ENCODE measurements at places on chromosomes 5 and 9.

- no peak for DNase-seq
These were observed 22.7 kb downstream of the KIF3A start for GRCh38 chr5:132714456-132715307.

GRCh38 chr9:136328622-136329041 lies 1.3 kb downstream of the GPSM1 start:
- no peak for DNase-seq

DNA sequence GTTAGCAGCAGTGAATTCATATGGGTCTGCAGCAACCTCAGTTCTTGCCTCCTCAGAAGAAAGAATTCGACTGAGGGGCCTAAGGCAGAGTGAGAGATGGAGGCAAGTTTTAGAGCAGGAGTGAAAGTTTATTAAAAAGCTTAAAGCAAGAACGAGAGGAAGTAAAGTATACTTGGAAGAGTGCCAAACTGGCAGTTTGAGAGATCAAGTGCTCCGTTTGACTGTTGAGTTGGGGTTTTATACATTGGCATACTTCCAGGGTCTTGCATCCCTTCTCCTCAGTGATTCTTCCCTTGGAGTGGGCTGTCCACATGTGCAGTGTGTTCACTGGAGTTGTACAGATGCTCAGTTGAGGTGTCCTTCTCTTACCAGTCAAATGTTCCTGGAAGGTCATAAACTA lies 203.6 kb downstream of the SPATA31D1 start:
- no peak for DNase-seq

- DNase-seq, result no peak
These were observed 11.4 kb downstream of the PSD2 start for GRCh38 chr5:139806726-139807646.

DNA sequence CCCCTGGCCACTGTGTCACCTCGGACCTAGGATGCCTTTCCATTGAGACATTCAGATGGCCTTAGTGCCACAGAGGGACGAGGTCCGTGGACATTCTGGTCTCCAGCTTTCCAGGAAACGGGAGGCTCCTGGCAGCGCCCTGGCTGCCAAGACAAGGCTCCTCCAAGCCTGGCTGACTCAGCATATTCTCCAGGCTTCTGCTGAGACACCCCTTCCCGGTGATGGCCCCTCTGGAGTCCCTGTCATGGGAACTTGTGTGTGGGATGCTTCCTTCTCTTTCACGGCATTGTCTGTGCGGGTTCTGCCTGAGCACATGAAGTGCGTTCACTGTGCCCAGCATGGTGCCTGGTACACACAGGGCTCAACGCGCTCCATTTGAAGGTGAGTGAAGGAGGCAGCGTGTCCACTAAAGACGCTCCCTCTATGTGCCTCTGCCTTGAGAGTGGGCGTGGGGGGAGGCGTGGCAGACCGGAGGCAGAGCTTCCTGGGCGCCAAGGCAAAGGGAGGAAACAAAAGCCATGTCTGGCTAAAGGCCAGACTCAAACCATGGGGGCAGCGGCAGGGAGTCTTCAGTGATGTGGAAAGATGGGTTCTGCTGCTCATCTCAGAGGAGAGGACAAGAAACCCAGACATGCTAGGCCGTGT lies 46.4 kb upstream of the PRRC2B start:
- no peak for DNase-seq

GRCh38 chr5:137923856-137924255 lies 34.6 kb downstream of the PKD2L2 start:
- no peak for DNase-seq

DNA sequence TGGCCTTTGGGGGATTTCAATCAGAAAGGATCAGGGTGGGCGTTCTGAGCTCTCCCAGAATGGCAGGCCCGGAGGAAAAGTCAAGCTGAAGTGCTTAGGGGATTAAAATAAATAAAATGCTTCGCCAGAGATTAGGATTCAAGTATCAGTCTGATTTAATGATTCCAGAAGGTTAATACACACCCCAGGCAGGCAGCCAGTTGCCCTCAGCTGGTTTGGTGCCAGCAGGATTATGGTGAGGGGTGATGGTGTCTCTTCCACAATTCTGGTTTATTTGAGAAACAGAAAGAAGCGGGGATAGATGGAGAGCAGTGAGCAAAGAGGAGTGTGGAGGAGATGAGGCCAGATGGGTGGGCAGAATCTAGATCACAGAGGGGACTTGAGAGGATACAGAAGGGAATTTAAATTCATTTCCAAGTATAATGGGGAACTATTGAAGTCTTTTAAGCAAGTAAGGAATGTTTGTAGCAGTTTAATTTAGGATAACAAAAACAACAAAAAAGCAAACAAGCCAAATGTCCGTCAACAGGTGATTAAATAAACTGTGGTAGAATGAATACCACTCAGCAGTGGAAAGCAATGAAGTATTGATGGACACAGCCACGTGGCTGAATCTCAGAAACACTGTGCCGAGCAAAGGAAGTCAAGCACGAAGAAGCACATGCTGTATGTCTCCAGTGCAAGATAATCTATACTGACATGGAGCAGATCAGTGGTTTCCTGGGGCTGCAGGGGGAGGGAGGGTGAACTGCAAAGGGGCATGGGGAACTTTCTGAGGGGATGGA lies 297.7 kb downstream of the MSX2 start:
- DNase-seq, result no peak

- no peak for DNase-seq
These were observed 44.8 kb downstream of the RALGPS1 start for GRCh38 chr9:126959336-126959735.

DNA sequence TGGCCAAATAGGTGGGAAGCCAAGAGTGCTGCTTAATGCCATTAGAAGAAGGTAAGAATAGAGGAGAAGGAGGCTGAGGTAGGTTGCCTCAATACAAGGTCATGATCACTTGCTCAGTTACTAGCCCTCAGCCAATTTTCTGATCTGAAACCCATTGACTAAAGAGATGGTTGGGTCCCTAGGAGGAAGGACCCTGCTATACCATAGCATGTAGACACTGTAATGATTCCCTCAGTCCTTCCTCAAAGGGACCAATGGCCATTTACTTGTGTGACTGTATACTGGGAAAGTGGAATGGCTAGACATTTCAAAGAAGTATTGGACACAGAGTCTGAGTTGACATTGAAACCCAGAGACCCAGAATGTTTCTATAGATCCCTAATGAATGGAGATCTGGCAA lies 108.5 kb upstream of the MAP1B start:
- DNase-seq, result no peak

GRCh38 chr5:69415584-69415958 lies 655 bp downstream of the MARVELD2 start:
- DNase-seq, result peak; percentile 29

- DNase-seq, result no peak
These were observed 83.4 kb downstream of the PHF2 start for GRCh38 chr9:93659837-93660177.

DNA sequence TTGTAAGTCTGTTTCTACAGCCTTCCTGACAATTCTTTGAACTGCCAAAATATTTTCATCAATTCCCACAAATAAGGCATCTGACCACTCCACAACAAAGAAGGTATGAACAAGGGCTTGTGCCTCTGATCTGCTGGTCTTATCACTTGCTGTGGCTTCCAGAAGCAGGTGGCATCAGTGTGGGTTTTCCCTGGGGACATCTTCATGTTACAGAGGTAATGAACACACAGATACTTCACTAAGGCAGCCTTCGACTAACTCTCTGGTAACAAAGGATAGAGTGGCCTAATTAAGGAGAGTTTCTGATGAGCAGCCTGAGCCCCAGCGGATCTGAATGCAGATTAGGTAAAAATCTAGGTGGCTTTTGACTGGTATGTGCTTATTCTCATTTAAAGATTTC lies 15.2 kb upstream of the ERAP2 start:
- no peak for DNase-seq

- no peak for DNase-seq
These were observed 12.7 kb upstream of the EDIL3 start for GRCh38 chr5:84397385-84397784.

GRCh38 chr9:106400170-106400569 lies 462.8 kb upstream of the ZNF462 start:
- DNase-seq, result no peak

DNA sequence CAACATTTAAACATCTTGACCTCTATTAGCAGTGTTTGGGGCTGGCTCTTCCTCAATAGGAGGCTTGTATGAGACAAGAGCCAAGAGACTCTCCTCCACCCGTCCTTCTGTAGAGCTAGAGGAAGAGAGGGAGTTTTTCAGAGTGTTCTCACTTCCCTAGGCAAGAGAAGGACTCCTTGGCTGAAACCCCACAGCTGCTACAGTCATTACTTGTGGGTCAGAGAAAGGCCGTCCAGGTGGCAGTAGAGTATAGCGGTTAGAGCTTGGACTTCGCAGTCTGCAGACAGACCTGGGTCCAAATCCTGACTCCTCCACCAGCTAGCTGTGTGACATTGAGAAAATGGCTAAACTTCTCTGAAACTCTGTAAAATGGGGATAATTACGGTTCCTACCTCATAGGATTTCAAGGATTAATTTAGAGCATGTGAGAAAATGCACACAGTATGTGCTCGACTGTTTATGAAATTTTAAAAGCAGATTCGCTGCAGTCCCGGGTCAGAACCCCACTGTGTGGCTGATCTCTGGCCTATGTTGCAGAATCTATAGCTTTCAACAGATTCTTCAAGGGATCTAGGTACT lies 80.8 kb upstream of the ARAP3 start:
- no peak for DNase-seq

Measured in NCI-H510A treated with DMSO at 0.1 percent for 48 hours (cell line).